Brain pericyte (primary cell): ENCODE measurements at places on chromosomes 7 and 10.

- no peak for DNase-seq
Observed at GRCh38 chr7:50657341-50657873, 92.2 kb upstream of the DDC start.

- no peak for DNase-seq
Observed at GRCh38 chr10:101818872-101819633, 809 bp upstream of the OGA start.

GRCh38 chr7:137462847-137463246 is 119.3 kb upstream of the PTN start:
- no peak for DNase-seq

GRCh38 chr10:88385601-88386203 is 197.4 kb downstream of the RNLS start:
- no peak for DNase-seq

DNA sequence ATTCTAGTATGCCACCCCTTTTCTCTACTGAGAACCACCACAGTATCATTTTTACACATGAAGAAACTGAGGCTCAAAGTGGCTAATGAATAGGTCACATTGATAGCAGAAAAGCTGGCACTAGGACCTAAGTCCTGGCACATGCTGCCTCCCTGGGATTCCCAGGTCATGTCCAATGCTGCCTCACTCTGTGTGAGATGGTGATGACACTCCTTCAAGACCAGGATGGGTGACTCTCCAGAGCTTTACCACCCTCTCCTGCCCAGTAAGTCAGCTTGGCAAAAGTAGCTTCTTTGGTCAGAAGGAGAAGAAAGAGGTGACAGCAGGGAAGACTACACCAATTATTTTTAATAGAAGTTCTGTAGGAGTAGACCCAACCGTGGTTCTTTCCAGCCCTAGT is 13.3 kb upstream of the AKR1B10 start:
- DNase-seq = no peak

GRCh38 chr7:79293655-79294142 is 159.8 kb downstream of the MAGI2 start:
- no peak for DNase-seq

DNA sequence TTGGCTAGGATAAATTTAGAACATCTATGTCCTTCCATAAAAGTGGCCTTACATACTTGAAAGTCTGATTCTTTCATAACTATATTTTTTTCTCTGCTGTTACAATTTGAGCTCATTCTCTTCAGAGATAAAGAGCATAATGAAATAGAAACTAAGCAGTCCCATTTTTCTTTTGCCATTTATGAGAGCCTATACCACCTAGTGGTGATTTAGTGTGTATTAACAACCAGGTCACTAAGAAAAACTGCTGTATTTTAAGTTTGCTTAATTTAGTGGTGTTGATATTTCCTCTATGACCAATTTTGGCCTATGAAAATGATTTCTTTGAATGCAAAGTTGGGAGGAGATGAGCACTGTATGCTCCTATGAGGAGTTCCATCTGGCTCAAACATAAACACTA is 88.7 kb upstream of the ZWINT start:
- DNase-seq = no peak

DNA sequence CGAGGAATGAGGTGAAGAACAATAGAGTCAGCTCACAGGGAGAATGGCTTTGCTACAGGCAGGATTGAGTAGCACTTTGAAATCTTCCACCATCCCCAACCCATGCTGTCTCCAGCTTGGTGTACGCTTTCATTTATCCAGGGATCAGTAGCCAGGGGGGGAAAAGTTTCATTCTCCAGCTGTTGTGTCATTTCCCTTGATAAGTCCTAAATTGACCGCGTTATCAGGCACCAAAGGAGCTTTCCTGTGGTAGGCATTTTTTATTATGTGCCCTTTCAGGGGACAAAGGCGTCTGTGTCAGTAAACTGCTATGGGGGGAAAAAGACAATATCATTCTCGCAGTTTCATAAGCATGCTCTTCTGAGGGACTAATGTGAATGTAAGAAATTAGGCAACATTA is 106.6 kb upstream of the YAE1 start:
- no peak for DNase-seq

GRCh38 chr7:9097565-9098060 is 664.2 kb downstream of the NXPH1 start:
- DNase-seq = no peak

DNA sequence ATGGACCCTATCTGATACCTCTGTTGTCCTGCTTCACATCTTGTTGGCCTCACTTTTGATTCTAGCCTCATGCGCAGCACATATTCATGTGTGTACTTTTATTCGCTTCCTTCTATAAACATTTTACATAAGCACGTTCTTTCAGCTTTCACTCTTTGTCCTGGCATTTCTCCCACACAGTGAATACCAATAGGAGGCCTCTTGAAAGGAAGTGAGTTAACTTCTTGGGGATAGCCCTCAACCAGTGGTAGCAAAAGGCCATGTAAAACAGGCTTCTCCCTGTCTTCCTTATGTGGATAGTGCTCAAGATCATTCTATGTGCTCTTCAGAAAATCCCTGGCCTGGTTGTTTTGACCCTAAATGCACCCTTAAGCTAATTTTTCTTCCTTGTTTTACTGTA is 633.9 kb upstream of the MBL2 start:
- DNase-seq = no peak

- no peak for DNase-seq
Observed at GRCh38 chr7:40194745-40195144, 59.9 kb downstream of the SUGCT start.
